ENCODE measurements at places on chromosomes 2 and 18.

GRCh38 chr18:8763611-8764010 lies 58.3 kb downstream of the MTCL1 start:
- no peak for DNase-seq

- DNase-seq, result peak; percentile 96
Observed at GRCh38 chr2:120465989-120466703, 120.2 kb downstream of the INHBB start.

- no peak for DNase-seq
Observed at GRCh38 chr2:157463002-157463401, 19.1 kb upstream of the CYTIP start.

DNA sequence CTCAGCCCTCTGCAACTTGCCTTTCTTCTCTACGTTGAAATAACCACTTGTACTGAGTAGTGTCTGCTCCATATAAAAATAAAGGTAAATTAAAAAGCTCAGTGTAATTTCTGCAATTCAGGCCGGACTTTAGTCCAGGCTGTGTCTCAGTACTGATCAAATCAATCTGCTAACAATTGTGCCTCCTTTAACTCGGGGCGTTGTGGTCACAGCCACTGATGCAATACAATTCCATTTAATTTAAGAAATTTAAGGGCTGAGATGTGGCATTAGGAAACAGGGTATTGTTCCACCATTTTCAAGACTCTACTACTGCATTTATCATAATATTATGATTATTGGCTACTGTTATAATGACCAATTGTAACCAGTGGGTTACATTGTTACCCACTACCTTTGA lies 60.0 kb upstream of the NPAS2 start:
- no peak for DNase-seq

DNA sequence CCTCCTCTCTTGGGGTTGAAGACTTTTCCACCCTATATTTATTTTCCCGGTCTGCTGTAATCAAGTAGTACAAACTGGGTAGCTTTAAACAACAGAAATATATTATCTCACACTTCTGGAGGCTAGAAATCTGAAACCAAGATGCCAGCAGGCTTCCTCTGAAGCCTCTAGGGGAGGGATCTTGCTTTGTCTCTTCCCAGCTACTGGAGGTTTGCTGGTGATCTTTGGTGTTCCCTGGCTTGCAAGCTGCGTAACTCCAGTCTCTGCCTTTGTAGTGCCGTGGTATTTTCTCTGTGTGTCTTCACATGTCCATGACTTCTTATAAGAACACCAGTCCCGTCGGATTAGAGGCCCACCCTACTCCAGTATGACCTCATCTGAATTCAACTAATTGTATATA lies 44.4 kb downstream of the MYO3B start:
- DNase-seq, result no peak

DNA sequence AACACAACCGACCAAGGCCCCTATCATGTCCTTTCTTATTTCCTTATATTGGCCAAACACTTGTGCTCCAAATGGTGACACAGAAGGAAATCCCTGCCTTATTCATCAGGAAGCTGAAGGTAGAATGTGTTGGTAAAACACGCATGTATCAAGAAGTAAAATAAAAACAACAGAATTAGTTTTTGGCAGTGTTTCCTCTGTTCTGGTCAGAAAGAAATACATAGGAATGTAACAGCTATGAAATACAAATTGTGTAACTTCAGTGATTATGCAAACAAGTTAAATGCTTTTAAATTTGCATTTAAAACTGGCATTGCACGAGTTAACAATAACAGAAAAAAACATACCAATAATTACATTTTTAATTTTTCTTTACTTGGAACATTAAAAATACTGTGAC lies 19.3 kb downstream of the ST6GAL2 start:
- DNase-seq, result no peak

DNA sequence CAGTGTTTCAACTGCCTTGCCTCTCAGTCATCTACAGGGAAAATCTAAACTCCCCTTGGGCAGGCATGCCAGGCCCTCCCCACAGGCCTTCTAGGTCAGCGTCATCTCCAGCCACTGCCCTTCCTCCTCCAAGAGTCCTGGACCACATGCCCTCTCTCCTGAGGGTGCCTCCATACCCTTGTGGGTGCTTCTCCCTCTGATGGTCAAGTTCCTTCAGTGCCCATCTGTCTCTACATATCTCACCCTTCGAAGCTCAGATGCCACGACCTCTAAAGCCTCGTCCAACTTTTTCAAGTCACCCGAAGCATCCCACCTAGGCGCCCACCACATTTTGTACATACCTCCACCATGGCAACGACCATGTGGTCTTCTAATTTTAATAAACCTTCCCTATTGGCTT lies 22.6 kb upstream of the TMEM247 start:
- DNase-seq, result no peak

DNA sequence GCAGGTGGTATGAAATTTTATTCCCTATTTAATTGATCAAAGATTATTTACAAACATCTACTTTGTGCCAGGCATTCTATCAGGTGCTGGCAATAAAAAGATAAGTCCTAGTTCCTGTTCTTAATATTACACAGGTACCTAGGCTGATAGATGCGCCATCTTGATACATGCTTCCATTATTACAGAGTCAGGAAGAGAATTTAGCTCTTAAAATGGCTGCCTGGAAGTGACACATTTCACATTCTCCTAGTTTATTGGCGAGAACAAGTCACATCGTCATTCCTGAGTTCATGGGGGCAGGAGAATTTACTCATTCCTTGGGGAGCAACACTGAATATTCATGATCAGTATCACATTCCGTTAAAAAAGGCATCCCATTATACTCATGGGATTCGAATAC lies 1.1 kb upstream of the DARS1 start:
- no peak for DNase-seq

DNA sequence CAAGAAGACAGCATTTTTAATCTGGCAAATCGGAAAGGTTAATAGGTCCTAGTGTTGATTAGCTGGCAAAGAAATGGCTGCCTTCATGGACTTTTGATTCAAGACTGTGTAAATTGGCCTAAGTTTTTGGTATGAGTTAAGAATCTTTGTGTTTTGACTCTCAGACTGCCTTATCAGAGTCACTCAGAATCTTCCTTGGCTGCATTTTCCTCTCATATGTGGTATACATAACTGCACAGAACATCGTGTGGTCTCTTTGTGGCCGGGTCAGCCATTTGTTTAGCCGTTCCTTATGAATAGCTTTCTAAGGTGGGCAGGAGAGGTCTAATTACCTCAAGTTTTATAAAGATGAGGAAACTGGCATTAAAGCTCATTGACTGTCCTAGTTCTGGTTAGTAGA lies 30.1 kb downstream of the CAB39 start:
- DNase-seq, result no peak

- no peak for DNase-seq
Observed at GRCh38 chr2:10031886-10032745, 11.2 kb upstream of the KLF11 start.

DNA sequence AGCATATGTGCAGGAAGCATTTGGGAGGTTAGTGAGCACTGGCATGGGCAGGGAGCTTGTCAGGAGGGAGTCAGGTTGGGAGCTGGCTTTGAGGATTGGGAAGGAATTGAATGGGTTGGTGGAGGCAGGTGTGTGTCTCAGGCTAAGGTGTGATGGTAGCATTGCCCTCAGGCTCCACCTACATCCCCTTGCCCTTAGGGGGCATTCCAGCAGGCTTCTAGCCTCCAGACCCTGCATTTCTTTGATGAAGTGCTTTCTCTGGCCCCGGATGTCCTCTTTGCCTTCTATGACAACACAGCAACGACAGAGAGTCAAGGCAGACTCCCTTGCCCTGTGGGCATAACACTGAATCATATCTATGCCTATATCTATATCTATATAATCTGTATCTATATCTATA lies 13.5 kb downstream of the RHBDD1 start:
- DNase-seq, result no peak

- DNase-seq, result no peak
Observed at GRCh38 chr2:163493359-163494298, 242.2 kb downstream of the FIGN start.

DNA sequence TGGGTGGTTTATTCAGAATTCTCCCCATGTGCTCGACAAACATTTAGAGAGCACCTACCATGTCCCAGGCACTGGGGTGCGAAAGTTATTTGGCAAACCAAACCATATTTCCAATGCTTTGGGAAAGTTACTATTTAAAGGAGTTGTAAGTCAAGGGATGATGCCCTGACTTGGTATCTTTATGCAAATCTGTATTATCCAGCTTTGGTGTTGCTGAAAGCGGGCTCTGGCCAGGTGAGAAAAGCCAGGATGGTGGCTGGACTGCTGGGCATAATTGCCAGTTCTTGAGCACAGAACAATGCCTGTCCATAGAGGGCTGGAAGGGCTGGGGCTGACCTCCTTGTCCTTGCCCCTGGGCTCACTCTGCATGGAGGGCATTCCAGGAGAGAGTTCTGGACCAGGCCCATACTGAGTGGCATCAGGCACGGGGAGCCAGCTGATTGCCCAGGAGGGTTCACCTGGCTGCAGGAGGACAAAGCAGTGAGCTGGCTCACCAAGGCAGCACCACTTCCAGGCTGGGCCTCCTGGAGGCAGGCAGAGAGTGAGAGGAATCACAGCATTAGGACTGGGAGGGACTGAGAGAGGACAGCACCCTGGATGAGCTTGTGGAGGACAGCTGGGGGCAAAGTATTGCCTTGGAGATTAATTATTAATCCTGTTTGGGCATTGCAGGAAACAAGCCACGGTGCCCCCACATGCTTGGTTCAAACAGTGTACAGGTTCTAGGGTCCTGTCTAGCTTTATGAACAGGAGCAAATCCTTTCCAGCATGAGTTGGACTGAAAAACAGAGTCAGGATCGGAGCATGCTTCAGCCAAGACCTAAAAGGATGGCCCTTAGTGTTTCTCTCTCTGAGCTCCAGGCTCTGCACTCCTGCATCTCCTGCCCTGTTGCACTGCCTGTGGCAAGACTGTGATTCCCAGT lies 7.1 kb downstream of the KHK start:
- peak; percentile 43 for DNase-seq

- no peak for DNase-seq
Observed at GRCh38 chr2:98778741-98779483, 48.0 kb upstream of the MGAT4A start.

GRCh38 chr2:174606336-174606735 lies 8.7 kb upstream of the WIPF1 start:
- DNase-seq, result peak; percentile 90

DNA sequence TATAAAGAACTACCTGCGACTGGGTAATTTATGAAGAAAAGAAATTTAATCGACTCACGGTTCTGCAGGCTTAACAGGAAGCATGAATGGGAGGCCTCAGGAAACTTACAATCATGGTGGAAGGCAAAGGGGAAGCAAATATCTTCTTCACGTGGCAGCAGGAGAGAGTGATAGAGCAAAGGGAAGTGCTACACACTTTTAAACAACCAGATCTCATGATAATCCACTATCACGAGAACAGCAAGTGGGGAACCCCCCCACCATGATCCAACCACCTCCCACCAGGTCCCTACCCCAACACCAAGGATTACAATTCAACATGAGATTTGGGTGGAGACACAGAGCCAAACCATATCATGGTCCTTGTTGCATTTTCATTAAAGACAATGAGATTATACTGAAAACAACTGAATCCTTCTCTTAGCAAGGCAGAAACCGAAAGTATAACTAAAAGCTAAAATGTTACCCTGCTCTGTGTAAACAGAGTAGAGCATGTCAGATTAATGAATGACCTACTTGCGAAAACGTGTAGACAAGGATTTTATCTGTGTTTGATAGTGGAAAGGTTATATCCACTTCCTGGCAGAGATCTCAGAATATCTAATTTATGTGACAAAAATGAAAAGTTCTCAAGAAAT lies 60.1 kb upstream of the RBBP8 start:
- peak; percentile 51 for DNase-seq

GRCh38 chr18:2223849-2224248 lies 347.5 kb downstream of the METTL4 start:
- DNase-seq, result peak; percentile 94

Measured in DMS53 (cell line).